Activated CD8-positive, alpha-beta memory T cell treated with anti-CD3 and anti-CD28 coated beads for 1 hour (primary cell): ENCODE measurements at places on chromosomes 7 and 10.

GRCh38 chr10:42812028-42812427, 29.4 kb downstream of the BMS1 start:
- DNase-seq = no peak

DNA sequence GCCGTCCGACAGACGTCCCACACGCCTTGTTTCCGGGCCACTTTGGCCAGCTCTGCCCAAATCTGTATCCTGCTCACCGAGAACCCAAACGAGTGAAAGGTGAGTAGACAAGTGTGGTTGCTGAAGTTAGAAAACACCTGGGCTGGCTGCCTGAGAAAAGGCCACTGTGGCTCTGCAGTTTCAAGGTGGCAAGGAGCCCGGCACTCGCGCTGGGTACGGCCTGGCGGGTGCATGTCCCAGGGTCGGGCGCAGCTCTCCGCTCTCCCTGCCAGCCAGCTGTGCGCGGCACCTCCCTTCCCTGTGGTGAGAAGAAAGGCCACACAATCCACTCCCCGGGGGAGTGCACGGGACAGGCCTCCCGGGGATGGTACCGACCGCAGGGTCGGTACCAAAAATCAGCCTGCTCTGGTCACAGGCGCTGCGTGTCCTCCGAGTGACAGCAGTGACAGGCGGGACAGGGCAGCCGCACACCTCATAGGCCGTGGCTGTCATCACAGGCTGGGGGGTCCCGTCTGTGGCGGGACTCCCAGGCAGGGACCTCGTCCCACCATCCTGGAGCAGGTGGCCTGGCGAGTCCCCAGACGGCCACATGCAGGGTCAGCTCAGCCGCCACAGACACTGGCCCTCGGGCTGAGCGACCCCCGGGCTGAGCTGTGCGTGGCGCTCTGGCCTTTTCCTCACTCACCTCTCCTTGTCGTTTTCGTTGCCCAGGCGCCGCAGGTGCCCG, 22.8 kb downstream of the CFAP46 start:
- no peak for DNase-seq

GRCh38 chr10:114442091-114442630, 37.9 kb upstream of the AFAP1L2 start:
- DNase-seq = no peak

GRCh38 chr7:97003262-97004246, 1.8 kb upstream of the DLX6 start:
- no peak for DNase-seq

DNA sequence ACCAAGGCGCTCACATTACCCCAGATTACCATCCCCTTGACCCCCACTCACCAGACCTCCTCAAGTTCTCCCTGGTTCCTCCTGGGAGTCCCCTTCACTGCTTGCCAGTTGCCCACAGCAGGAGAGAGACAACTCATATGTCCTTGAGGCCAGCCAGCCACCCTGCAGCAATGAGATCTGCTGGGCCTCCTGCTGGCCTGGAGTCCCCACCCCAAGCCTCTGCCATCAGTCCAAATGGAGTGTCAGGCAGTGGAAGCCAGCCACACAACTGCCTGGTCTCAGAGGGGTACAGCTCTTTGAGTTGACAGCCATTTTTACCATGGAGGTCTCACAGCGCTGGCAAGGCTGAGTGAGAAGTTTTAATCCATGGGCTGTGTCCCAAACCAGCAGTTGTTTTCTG, 53.0 kb upstream of the EXOC4 start:
- no peak for DNase-seq

- DNase-seq = no peak
Observed at GRCh38 chr7:102942868-102943267, 30.1 kb downstream of the LRRC17 start.

- no peak for DNase-seq
Observed at GRCh38 chr7:50119815-50120637, 27.0 kb upstream of the ZPBP start.

DNA sequence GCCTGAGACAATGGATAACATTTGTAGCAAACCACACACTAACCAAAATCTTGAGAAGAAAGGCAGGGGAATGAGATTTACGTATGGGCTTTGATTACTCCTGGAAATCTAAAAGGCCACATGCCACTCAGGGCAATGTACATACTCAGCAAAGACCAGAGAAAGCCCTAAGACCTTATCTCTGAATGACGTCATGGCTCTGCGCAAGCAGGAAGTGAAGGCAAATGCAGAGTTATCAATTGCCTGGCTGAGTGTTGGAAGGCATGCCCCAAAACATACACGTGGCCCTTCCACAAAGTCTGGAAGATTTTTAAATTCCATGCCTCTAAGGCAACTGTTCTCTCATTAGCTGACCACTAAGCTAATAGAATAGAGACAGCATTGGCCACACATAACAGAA, 90.9 kb upstream of the NRBF2 start:
- no peak for DNase-seq

GRCh38 chr7:142647749-142648148, 101.5 kb upstream of the PRSS1 start:
- DNase-seq = no peak

GRCh38 chr10:97319671-97320479, 804 bp downstream of the FRAT1 start:
- DNase-seq = no peak

- no peak for DNase-seq
Observed at GRCh38 chr10:75403144-75403938, 1.8 kb upstream of the ZNF503 start.

GRCh38 chr7:106041140-106041717, 70.9 kb downstream of the SYPL1 start:
- no peak for DNase-seq

- no peak for DNase-seq
Observed at GRCh38 chr10:48476279-48476982, 128.4 kb downstream of the ARHGAP22 start.

DNA sequence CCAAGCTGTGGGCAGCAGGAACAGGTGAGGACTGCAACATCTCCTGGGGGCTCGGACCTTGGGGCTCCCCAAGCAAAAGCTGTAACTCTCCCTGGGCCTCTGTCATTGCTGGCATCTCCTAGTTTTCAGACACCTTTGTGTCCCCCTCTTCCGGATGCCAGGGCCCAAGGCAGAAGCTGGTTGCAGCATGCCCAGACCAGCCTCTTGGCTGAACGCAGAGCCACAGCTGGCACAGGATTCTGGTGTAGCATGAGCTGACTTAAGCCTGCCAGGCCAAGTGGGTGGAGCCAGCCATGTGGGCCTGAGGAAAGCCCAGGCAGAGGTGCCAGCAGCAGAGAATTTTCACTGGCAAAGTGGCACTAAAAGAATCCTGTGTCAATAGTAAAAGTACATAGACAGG, 43.5 kb downstream of the ZWINT start:
- DNase-seq = no peak

DNA sequence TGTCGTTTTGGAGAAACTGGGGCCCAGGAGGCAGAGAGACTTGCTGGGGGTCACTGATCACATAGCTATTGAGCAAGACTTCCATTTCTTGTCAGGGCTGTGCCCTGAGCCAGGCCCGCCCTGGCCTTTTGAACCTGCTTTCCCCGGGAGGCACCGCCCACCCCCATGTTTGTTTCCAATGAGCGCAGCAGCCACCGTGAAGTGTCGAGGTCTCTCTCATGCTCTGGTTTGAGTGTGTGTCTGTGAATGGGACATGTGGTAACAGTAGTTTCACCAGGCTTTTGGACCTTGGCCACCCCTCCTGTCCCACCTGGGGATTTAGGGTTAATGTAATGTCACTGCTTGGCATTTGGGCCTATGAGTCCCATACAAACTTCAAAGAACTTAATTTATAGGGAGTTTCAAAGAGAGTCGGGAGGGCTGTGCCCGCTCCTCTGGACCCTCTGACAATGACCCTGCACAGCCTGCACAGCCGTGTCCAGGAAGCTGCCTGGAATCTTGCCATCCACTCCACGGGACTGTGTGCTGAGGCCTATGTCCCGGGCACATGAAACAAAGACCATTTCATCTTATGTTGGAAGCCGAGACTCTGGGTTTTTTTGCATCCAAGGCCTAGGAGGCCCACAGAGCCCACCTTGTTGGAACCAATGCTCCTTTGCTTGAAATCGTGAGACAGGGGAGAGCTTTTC, 6.3 kb downstream of the PRF1 start:
- DNase-seq = no peak

DNA sequence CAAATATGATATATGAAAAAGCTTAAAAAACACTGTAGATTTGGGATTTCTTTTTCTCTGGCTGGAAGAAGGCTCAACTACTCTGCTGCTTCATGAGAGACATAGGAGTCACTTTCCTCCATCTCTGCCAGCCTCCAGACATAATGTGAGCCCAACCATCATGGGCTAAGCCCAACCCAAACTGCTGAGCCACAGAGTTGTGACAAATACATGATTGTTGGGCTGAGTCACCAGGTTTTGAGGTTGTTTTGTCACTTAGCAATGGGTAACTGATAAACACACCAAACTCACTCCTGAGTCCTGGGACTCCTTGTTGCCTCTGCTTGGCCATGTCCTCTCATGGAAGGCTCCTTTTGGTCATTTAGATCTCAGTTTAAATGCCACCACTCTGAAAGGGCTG, 381.8 kb upstream of the FZD8 start:
- no peak for DNase-seq

DNA sequence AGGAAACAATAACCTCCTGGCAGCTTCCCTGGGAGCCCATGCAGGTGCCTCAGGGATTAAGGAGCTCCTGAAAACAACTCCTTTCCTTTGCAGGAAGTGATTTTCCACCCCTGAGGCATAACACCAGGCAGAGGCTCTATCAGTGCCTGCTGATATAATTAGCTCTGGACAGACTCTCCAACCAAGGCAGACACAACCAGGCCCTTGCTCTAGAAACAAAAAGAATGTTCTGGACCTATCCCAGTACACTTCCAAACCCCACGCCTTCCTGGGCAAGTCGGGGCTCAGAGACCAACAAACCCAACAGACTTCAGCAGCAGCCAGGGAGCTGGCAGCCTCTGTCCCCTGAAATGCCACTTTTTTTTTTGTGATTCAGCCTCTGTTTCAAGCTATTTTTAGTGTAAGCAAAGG, 247.1 kb downstream of the KCNMA1 start:
- DNase-seq = no peak

DNA sequence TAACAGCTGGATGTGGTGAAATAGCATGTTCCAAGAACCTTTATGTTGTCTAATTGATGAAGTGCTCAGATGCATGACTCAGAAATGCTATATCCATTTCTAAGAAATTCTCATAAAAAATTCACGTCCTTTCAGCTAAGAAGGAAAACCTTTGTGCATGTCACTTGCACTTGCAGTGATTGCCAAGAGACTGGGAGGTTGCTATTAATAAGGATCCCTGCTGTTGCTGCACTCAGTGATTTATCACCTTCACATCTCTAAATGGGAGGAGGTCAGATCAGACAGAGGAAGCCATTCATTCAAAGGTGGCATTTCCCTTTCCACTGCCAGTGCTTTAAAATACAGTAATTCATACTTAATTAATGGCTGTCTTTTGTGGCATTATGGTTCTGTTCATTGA, 89.5 kb downstream of the THSD7A start:
- no peak for DNase-seq
